ENCODE measurements at places on chromosomes 3 and 15.

GRCh38 chr3:13577181-13578121, 28.5 kb downstream of the FBLN2 start:
- DNase-seq, result no peak

DNA sequence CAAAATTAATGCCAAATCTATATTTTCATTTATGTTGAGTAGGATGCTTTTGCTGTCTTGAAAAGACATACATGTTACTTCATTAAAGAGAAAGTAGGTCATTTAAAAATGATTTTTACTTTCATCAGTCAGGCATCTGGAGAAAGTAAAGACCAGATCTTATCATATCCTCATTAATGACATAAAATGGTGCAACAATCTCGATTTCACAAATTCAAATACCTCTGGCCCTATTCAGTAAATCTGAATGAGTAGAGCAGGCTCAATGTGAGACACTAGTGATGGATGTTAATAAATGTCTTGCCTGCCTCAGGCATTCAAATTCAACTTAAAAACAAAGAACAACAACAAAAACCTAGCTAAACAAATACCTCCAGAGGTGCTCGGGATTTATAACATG, 714.1 kb downstream of the NAALADL2 start:
- DNase-seq, result no peak

GRCh38 chr15:55334997-55335396, 16.0 kb downstream of the PIGB start:
- no peak for DNase-seq

DNA sequence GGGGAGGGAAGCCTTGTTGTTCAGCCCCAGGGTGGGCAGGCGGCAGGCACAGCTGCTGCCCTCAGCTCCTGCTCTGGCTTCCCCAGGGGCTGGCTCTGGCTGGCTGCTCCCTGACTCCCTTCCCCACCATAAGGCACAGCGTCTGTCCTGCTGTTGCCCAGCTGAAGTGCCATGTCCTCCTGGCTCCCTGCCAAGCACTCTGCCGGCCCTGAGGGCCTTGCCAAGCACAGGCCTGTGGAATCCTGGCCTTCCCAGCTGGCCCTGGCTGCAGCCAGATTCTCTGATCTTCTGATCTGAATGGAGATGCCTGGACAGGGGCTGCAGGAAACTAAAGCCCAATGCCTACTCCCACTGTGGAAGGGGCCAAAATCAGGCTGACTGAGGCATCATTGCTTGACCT, 1.1 kb downstream of the IQCF6 start:
- no peak for DNase-seq

- no peak for DNase-seq
Observed at GRCh38 chr3:195873281-195873887, 35.0 kb downstream of the TNK2 start.

DNA sequence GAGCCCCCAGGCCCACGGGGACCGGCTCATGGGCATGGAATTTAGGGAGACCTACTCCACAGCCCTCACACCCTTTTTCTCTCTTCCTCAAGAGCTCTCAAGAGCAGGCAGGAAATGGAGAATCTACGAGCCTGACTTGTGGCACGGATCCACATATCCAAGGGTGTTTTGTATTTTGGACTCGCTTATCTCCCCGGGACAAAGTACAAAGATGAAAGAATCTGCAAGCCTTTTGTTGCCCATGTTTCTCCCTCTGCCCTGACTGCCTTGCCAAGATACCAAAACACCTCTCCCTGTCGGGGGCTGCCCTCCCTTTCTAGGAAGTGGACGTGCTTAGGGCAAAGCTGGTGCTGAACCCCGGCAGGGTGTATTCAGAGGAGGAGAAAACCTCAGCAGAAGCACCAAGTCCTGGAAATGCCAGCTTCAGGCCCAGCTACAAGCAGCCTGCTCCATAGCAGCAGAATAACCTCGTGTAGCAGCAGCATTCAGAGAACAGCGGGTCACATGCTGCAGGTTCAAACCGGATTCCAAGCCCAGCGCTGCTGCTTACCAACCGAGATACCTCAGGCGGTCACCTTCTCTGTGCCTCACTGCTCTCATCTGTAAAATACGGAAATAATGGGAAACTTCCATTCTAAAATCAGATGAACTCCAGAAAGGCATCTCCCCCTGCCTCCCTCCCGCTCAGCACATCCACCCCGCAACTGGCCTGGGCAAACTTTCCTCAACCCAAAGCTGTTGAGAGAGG, 35.2 kb downstream of the DNASE1L3 start:
- peak; percentile 43 for DNase-seq

DNA sequence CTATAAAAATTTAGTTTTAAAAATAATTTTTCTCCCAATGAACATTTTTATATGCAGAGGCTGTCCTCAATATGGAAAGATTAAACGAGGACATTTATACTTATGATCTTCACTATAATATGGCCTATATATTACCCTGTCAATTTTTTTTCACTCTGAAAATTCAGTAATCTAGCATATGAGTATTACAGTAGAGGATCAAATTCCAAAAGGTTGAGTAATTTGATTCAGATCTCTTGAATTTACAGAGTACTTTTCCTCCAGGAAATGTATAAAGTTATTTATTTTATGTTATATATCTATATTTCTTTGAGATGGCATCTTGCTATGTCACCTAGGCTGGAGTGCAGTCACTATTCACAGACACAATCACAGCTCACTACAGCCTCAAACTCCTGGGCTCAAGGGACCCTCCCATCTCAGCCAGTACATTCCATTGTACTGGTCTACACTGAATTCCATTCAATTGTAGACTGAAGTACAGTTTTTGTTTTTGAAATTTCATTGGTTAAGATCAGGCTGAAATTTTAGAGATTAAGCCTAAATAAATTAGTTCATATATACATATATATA, 16.3 kb upstream of the TRPM7 start:
- DNase-seq, result peak; percentile 13

DNA sequence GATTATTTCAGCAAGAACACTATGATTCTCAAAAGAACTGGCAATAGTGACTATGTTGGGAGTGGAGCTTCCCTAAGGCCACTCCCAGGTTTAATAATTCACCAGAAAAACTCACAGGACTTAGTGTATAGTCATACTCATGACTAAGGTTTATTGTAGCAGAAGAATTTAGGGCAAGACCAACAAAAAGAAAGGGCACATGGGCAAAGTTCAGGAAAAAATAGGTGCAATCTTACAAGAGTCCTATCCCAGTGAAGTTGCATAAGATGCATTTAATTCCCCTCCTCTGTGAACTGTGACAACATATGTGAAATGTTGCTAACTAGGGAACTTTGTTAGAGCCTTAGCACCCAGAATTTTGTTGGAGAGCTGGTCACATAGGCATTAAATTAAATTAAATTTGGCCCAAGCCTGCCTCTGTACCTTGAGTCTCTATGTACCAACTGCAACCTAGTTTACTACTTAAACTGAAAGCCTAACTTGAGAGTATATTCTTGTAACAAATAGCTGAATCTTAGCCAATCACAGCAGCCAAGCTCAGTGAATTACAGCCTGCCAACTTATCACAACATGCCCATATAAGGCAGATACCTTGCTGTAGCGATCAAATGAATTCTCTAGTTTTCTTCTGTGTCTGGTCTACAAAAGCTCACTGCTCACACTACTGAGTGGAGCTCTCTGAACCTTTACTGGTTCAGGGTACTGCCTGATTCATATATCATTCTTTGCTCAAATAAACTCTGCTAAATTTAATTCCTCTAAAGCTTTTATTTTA, 386.2 kb upstream of the ARHGEF26 start:
- DNase-seq, result peak; percentile 7

- no peak for DNase-seq
Observed at GRCh38 chr15:43509660-43510199, 7.7 kb upstream of the MAP1A start.

DNA sequence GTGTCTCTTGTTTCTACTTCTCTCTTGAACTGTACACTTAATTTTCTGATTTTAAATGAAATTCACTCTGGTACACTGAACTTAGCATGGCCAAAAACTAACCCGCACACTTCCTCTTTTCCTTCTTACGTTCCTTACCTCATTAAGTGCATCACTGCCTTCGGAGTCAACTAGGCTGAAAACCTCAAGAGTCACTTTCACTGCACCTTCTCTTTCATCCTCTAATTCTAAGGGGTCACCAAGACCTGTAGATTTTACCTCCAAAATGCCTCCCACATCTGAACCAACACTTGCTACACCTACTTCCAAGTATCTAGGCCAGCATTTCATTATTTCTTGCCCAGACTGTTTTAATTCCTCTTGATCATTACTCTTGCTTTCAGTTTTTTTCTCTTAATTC, 6.6 kb downstream of the CBLB start:
- DNase-seq, result no peak

- DNase-seq, result no peak
Observed at GRCh38 chr15:64464276-64465005, 4.1 kb downstream of the ZNF609 start.

DNA sequence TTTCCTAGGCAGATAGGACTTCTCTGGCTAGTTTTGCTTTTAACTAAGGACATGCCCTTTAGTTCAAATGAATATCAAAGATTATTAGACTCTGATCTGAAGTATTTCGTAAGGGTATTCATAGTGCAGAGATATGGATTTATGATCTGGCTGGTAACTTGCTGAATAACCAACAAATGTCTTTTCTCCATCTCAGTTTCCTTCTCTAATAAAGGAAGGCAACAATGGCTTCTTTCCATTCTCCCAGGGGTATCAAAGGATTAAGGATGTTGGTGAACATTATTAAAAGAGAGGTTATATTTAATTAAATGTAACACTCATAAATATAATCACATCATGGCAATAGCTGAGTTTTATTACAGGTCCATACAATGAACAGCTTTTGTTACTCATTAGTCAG, 79.2 kb upstream of the STXBP5L start:
- no peak for DNase-seq

DNA sequence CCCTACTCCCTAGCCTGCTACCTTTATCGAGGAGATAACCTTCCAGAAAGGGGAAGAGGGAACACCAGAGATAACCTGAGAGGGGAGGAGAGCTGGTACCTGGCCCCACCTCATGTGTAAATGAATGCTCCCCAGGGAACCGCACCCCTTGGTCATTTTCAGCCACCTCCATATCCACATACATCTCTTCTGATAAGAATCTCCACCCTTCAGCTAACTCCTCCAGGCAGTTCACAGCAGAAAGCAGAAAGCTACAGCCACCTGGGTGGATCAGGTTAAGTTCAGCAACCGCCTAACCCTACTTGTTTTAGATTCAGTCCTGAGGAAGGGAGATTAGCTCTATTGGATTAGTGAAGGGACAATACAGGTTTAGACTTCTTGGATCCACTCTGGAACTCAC, 38.0 kb upstream of the TIMP4 start:
- no peak for DNase-seq

GRCh38 chr3:61415201-61415600, 146.2 kb upstream of the PTPRG start:
- no peak for DNase-seq

- no peak for DNase-seq
Observed at GRCh38 chr3:94028093-94028837, at the start of gene STX19. Gene STX19 (minus strand): TSS chr3:94028597. CDS start chr3:94015269, 13,328 bp downstream.
